Stimulated activated effector memory CD8-positive, alpha-beta T cell treated with anti-CD3 and anti-CD28 coated beads, Interleukin-12 subunit alpha, Interleukin-12 subunit beta, amount 100 ng/mL, for 72 hours (primary cell): ENCODE measurements at places on chromosomes 3 and 15.

- DNase-seq: no peak
Observed at GRCh38 chr3:13375464-13375863, 44.7 kb downstream of the NUP210 start.

- DNase-seq: no peak
Observed at GRCh38 chr3:194577986-194578905, 55.0 kb downstream of the TMEM44 start.

GRCh38 chr3:134527037-134527436 lies 41.2 kb downstream of the CEP63 start:
- DNase-seq: no peak

- DNase-seq: peak; percentile 76
Observed at GRCh38 chr3:47824541-47825473, 21.9 kb downstream of the DHX30 start.

DNA sequence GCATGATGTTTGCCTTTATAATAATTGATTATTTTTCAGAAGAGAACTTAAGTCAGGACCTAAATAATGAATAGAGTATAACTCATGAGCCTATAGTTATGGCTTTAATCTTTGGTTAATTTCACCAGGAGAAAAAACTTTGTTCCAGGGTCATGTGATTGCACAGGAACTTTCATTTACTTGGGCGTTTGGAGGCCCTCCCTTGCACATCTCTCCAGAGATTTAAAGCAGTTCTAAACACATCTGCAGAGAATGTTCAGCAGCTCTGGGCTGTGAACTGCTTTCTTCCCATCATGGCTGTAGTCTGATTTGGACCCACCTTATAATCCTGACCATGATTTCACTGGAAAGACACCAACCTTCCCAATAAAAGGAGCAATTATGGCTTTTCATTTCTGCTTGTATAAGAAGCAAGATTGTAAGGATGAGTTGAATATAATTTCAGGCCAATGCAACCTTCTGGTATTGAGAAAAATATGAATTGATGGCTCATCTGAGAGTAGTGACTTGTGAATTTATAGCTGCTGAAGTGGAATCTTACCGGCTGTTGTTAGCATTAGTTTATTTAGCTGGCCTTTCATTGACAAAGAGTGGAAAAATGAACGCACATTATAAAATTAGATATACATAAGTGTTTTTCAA lies 80.9 kb upstream of the PRTG start:
- no peak for DNase-seq

DNA sequence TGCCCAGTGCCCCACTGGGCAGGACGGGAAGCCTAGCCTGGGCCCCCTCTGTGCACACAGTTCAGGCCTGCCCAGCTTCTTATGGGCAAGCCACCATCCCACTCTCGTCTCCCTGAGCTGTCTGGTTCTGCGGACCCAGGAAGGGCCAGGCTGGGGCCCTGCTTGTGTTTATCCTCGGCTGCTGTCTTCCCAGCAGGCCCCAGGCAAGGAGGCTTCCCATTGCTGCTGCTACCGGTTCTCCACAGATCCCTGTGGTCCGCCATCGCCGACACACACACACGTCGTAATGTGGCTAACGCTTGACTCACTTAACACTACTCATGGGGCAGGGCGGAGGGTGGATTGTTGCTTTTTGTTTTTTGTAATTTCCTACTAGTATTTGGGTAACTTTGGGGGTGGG lies 52.4 kb upstream of the SLC6A1 start:
- no peak for DNase-seq

DNA sequence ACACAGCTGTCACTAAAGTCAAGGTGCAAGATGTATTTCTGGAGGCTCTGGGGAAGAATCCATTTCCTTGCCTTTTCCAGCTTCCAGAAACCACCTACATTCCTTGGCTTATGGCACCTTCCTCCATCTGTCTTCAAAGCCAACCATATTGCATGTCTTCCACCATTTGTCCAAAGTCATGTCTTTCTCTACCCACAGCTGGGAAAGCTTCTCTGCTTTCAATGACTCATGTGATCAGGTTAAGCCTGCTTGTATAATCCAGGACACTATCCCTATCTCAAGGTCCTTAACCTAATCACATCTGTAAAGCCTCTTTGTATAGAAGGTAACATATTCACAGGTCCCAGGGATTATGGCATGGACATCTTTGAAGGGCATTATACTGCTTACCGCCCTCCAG lies 14.2 kb downstream of the ARHGAP31 start:
- no peak for DNase-seq

DNA sequence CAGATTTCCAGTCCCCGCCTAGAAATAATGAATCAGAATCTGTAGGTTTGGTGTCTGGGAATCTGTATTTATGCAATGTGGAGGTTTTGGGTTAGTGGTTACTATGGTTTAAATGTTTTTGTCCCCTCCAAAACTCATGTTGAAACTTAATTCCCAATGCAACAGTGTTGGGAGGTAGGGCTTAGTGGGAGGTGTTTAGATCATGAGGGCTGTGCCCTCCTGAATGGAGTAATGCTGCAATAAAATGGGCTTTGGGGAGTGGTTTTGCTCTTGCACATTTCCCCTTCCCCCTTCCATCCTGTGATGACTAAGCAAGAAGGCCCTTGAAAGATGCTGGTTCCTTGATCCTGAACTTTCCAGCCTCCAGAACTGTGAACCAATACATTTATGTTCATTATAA lies 9.2 kb upstream of the RFC4 start:
- no peak for DNase-seq

GRCh38 chr3:23805210-23805632 lies 534 bp upstream of the UBE2E1 start:
- no peak for DNase-seq

DNA sequence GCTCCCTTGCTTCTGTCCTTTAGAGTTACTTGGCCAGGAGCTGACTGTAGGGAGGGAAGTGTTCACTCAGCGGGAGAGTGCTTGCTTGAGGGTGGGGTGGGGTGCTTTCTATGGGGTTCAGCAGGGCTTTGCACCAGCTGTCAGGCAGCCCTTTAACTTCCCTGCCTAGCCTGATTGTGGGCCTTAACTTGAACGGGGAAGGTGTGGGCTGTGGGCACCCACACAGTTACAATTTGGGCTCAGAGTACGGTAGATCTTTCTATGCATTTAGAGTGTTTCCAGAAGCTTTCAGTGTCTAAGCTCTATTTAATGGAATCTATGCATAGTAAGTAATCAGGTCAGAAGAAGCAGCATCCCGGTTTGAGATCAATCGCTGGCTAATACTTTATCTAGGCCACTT lies 48.2 kb upstream of the SKOR1 start:
- DNase-seq: no peak

GRCh38 chr3:51930439-51930838 lies 11.3 kb downstream of the RRP9 start:
- DNase-seq: no peak

- DNase-seq: peak; percentile 22
Observed at GRCh38 chr3:45275006-45275704, 49.1 kb upstream of the TMEM158 start.

DNA sequence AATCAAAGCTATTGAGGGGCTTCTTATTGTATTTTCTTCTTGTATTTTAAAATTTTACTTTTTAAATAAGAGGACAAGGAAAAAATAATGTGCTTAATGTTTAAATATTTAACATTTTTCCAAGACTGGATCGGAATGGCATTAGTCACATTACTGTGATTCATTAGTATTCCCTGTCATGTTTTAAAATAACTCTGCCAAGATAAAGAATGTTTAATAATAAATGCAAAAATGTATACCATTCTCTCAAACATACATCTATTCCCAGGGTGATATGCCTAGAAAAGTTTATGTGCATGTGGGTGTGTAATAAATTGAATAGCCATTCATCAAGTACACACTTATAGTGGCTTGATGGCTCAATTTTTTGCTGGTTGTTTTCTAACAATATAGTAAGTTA lies 936.1 kb downstream of the PLOD2 start:
- no peak for DNase-seq

GRCh38 chr15:48823237-48823636 lies 12.4 kb upstream of the CEP152 start:
- DNase-seq: no peak

GRCh38 chr3:41338276-41338675 lies 139.0 kb downstream of the CTNNB1 start:
- no peak for DNase-seq

- DNase-seq: no peak
Observed at GRCh38 chr3:124032311-124032880, 40.5 kb upstream of the ROPN1 start.

DNA sequence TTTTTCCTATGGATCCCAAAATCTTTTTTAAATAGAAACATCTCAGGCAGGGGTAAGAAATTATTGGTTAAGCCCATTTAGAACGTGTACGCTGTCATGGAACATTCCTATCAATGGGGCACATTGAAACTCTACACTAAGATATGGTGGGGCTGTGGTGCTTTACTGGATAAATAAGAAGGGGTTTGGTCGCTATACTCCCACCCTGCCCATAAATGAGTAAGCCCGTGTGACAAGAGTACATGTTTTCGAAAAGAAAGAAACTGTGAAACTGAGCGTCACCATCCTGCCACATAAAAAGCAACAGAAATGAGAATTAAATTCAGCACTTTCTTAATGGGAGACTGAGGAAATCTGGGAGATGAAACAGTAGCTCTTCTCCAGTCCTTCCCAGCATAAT lies 929.7 kb upstream of the CFAP20DC start:
- DNase-seq: no peak

DNA sequence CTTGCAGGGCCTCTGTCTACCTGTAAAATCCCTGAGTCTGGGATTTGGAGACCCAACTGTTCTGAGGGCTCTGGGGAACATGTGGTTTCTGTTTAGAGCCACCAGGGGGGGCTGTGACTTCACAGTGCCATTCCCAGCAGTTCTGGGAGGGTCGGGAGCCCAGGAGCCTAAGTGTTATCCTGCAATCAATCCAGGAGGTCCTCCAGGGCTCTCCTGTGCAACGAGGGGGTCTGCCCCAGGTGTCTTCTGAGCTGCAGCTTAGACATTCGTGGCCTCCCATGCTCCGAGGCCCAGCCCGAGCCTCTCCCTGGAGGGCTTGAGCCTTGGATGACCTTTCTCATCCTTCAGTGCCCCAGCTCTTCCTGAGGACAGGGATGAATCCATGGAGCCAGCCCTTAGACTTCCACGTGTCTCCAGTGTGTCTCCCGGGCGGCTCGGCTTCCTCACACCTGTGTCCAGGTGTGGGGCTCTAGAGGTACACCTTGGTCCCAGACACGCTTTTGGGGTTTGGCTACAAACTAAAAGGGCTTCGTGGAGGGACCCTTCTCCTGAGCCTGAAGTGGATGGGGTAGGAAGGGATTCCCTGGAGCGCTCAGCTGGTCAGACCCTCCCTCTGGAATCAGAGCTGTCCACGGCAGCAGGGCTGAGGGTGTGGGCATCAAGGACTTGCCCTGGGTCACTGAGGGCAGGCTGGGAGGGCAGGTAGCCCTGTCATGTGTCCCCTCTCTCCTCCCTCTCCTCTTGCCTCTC lies 20.3 kb upstream of the ABTB1 start:
- no peak for DNase-seq

DNA sequence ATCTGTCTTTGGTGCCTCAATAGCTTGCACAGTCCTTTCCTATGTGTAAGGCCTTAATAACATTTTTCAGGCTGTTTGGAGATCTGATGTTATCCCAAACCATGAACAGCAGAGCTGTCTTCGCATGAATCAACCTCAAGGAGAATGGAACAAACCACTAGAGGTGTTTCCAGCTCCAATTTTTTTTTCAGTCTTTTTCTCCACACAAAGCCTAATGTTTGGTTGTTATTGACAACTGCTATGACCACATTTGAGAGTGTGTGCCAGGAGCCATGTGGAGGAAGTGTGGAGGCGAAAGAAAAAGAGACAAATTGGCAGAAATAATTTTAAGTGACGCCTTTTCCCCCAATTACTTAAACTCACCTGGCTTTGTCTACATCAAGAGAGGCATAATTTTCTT lies 38.7 kb downstream of the RTP4 start:
- no peak for DNase-seq

GRCh38 chr3:156151824-156152428 lies 31.5 kb downstream of the KCNAB1 start:
- peak; percentile 25 for DNase-seq

DNA sequence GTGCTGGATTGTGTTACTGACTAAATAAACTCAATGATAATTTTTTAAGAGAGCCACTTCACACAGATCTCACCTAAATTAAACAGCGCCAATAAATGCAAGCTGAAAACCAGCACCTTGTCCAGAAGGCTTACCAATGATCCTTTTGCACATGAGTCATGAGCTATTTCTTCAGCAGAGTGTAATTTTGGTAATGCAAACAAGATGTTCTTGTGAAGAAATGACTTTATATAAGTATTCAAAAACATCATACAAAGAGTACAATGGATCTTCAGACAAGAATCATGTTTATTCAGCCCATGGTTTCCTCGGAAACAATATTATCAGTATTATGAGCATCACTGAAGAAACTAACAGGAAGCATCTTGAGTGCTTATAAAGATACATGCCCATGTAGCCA lies 263.8 kb upstream of the UBE2E2 start:
- no peak for DNase-seq

- DNase-seq: no peak
Observed at GRCh38 chr3:159237226-159237625, 435.4 kb downstream of the MFSD1 start.

DNA sequence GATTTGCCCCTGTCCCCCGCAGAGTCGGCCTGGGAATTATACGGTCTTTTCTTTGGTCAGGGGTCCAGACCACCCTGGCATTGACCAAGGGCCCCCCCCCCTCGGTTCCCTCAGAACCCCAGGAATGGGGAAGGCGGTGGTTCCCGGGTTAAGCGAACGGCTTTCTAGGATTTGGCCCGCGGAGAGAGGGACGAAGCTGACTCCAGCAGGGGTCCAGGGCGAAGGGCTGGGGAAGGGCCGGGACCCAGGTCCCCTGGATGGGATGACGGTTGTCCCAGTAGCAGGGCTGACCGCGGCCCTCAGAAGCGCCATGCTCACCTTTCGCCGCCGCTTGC lies 274 bp downstream of the RRP9 start:
- no peak for DNase-seq

DNA sequence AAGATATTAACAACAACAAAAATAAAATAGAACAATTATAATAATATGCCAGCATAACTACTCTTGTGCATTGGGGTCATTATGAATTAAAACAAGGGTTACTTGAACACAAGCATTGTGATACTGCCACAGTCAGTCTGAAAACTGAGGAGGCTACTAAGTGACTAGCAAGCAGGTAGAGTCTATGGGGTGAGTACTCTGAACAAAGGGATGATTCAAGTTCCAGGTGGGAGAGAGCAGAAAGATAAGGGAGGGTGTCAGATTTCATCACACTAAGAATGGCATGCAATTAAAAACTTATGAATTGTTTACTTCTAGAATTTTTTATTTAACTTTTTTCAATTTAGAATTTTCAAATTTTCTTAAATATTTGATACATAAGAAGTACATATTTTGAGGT lies 754.4 kb upstream of the GOLIM4 start:
- no peak for DNase-seq

DNA sequence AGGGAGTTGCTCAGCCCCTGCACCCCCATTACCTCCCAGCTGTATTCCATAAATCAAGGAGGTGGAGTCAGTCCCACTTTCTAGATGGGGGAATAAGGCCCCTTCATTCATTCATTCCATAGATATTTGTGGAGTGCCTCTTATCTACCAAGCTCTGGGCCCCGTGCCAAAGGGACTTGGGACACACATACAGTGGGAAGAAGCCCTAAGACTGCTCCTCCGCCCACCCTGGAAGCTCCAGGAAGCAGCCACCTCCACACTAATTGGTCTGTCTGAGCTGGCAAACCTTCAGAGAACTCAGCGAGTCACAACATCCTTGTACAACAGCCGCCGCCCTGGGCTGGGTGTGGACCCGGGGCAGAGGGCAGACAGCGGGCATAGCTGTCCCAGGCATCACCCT lies 6.4 kb downstream of the STRA6 start:
- DNase-seq: no peak

- DNase-seq: no peak
Observed at GRCh38 chr3:41169023-41169422, 30.3 kb upstream of the CTNNB1 start.
